Hippocampal formation (tissue), 2 donors: ENCODE measurements at places on chromosomes 4 and X.
A peak's percentile ranks its signal among the peaks of the same experiment; 100 is the strongest.

GRCh38 chr4:163693776-163694175, 199.3 kb downstream of the TMA16 start:
- no peak for DNase-seq

GRCh38 chr4:184745831-184746795, 12.2 kb upstream of the CENPU start:
- DNase-seq: peak; percentile 54

- no peak for DNase-seq
Measured at GRCh38 chr4:174365018-174365587, 81.4 kb downstream of the CEP44 start.

DNA sequence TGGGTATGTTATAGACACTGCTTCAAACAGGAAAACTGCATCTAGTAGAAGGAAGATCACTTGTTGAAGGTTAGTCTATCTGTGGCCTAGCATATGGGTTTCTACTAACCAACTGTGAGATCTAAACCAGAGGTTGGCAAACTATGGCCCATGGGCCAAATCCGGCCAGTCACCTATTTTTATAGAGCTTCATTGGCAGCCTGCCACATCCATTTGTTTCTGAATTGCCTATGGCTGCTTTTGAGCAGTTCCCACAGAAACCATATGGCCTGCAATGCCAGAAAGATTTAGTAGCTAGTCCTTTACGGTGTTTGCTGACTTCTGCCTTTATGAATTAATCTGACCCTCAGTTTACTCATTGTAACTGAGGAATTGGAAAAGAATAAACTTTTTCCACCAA, 71.1 kb downstream of the MID1 start:
- DNase-seq: no peak

GRCh38 chr4:174520660-174521059, 1.6 kb downstream of the HPGD start:
- no peak for DNase-seq

- DNase-seq: peak; percentile 41
Measured at GRCh38 chr4:87219632-87220093, 755 bp downstream of the KLHL8 start.

DNA sequence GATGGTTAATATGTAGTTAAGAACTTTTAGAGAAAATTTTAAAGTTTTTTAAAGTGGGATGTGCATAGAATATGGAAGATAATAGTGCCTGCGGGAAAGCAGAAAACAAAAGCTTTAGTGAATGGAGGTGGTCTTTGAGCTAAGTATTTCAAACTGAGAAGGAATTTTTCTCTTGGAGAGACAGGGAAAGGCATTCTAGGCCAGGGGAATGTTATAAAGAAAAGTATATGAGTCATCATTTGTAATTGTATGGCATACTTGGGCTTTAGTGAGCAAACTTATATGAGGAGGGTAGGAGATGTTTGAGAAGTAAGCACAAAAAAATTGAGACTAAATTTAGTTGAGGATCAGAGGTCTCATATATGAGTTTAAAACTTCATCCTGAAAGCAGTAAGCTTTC, 467.0 kb downstream of the PPARGC1A start:
- no peak for DNase-seq

DNA sequence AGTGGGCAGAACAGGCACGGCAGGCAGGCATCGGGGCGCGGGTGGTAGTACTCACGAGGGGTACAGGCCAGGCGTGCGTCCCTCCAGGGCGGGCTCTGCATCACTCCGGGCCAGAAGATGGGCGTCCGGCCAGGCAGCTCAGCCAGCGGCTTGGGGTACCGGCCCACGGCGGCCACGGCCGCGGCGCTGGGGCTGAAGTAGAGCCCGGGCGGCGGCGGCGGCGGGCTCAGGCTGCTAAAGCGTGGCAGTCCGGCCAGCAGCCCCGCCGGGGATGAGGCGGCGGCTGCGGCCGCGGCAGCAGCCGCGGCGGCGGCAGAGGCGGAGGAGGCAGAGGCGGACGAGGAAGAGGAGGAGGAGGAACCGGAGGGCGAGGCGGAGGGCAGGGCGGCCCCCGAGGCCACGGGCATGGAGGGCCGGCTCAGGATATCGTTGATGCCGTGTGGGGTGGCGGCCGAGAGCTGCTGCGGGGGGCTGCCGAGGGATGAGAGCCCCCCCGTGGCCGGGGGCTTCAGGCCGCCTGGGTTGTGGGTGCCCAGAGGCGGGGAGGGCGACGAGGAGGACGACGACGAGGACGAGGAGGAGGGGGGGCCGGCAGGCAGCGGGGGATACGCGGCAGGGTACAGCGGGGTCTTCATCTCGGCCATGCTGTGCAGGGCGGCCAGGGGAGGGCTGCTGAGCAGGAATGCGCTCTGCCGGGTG, 1.4 kb downstream of the NKX6-1 start:
- no peak for DNase-seq

GRCh38 chr4:15575966-15576365, 79.2 kb downstream of the FBXL5 start:
- DNase-seq: no peak

DNA sequence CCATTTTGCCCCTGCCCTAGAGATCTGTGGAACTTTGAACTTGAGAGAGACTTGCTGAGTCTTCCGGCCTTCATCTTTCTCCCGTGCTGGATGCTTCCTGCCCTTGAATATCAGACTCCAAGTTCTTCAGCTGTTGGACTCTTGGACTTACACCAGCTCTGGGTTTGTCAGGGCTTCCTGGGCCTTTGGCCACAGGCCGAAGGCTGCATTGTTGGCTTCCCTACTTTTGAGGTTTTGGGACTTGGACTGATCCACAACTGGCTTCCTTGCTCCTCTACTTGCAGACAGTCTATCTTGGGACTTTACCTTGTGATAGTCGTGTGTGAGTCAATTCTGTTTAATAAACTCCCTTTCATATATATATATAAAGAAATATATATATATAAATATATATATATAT, 1071.0 kb downstream of the ADGRL3 start:
- DNase-seq: no peak

DNA sequence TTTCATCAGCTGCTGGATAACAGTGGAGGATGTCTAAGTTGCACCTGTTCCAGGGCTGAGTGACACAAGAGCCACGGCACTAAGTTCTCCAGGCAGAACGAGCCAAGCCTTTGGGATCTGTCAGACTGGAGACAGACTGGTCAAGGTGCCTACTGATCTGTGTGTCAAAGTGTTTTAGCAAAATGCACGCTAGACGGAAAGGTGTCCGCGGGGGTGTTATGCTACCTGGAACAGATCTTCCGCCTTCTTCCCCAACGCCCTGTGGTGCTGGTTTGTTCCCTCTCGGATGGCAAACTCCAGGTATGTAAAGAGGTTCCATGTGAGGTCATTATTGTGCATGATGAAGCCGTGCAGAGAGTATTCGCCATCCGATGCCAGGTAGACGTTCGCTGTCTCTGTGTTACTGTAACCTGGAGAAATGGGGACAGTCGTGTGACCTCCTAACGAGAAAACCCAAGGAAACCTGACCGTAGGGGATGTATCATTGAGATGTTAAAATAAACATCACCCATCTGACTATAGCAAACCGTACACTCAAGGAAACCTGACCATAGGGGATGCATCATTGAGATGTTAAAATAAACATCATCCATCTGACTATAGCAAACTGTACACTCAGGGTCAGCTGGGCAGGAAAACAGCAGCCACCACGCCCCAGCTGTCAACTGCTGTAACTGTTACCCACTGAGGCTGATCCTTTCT, 29.7 kb upstream of the SLC25A6 start:
- no peak for DNase-seq

- no peak for DNase-seq
Measured at GRCh38 chr4:68536375-68536774, 39.7 kb downstream of the UGT2B17 start.

DNA sequence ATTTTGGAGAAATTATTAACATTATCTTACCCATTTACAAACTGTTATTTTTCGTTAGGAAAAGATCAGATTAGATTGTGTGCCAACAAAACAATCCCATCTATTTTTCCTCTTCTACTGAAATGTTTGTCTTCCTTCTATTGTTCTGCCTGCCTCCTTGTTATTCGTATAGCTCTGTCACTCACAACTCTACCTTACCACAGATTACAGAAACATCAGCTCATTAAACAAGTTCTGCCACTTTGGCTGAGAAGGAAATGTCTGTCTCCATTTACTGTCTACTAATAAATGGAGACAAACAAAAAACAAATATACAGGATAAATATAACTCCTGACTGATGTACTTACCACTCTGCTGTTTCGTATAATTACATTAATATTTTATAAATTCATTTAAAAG, 211.4 kb downstream of the ENOX2 start:
- no peak for DNase-seq

DNA sequence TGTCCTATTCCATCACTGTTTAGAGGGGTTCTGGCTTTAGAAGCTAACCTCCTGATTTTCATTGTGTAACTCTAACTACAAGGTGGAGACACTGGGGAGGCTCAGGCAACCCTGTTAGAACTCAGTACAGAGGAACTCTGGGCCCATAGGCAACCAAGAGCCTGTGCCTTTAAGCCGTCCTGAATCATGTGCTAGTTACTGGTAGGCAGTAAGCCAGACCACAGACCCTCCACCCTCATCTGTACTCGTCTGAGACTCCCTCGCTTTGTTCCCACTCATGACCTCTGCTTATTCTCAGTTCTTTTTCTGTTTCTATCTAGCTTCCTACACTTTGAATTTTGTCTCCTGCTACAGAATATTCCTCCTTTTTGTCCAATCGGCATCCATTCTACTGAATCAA, 31.4 kb downstream of the TBC1D1 start:
- no peak for DNase-seq

- no peak for DNase-seq
Measured at GRCh38 chrX:28880136-28880535, 292.9 kb downstream of the IL1RAPL1 start.

DNA sequence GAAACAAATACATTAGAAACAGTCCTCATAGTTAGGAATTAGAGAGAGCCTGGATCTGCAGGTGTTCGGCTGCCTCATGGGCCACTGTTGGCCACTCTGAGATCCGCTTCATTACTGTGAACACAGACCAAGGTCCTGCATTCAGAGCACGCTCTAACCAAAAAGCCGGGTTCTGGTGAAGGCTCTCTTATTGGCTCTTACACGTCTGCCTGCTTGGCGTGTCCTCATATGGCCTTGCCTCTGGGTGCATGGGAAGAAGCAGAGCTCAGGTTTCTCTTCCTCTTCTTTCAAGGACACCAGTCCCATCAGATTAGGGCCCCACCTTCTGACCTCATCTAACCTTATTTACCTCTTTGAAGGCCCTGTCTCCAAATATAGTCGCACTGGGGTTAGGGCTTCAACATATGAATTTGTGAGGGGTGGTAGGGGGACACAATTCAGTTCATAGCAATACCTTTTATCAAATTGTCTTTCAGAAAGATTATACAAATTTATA, 37.1 kb upstream of the ELF2 start:
- DNase-seq: no peak

- no peak for DNase-seq
Measured at GRCh38 chrX:115448146-115448545, 112.8 kb upstream of the PLS3 start.

DNA sequence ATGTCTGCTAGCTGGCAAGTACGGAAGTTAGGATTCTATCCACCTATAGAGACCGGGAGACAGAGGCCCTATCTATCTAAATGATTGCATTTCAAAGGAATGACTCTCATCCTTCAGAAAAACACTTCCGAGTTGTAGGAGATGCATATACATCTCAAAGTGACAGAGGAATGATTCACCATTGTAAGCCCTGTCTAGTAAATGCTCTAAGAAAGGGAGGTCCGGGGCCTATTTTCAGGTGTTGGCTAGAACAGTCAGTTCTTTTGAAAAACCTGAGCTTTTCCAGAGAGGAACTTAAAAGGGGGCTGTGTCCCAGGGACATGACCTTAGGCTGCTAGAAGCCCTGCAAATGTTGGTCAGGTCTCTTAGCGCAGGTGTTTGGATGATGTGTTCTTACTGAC, 262.9 kb upstream of the IL1RAPL1 start:
- DNase-seq: no peak

DNA sequence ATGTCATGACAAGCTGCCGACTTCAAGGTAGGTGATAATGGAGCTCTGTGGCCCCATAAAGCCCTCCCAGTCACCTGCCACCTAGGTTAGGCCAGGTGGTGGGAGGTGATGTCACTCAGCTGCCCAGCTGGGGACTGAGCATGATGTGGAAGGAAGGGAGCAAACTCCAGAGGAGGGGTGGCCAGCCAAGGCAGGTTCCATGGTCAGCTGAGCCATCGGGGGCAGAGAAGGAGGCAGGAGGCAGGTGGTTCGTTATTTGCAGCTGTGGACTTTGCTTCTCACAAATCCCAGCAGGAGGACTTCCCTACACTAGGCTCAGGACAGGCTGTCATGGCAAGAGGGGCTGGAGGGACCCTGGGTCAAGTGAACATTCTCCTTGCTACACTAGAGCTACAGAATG, 2.1 kb downstream of the CCDC120 start:
- DNase-seq: no peak

- DNase-seq: no peak
Measured at GRCh38 chr4:36053930-36054329, 190.4 kb downstream of the ARAP2 start.

- no peak for DNase-seq
Measured at GRCh38 chr4:188911199-188911598, 772.0 kb downstream of the TRIML1 start.

GRCh38 chrX:129642641-129643040, 12.1 kb downstream of the APLN start:
- DNase-seq: no peak

DNA sequence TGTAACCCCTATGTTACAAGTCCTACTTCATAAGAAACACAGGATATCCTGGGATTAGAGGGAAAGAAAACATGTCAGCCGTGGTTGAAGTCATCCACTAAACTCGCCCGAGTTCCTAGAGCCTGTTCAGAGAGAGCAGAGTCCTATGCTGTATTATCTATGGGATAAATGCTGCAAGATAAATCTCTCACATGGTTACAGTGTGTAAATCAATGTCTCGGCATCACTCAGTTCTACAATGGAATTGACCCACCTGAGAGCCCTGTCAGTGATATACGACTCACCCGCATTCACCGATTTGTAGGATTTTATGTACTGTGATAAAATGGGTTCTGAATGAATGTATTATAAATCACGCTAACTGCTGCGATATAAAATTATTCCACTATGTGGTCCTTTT, 127.8 kb upstream of the ANXA3 start:
- no peak for DNase-seq

DNA sequence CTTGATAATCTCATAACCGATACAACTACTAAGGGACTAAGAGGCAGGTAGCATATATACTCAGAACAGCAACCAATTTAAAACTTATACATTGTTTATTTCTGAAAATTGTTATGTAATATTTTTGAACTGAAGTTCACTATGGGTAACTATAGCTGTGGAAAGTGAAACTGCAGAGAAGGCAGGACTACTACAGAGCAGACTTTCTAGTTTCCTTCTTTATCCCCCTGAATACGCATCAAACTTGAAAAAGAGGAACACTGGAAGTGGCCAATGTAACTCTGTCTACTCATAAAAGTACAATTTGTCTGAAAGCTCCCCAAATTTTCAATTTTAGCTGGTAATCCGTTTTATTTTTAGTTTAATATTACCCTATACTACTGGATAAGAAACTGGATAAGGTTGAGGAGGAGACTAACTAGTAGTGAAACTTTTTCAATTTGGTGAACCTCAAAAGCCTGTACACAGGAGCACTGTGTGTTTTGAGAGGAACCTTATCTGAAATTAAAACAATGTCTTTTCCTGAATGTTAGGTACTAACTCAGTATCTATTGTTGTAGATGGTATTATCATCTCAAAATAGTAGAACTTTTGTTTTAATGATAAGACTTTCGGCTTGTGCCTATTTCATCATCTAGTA, 225.8 kb downstream of the GABRG1 start:
- no peak for DNase-seq

GRCh38 chr4:32440391-32440790, 1720.2 kb downstream of the PCDH7 start:
- DNase-seq: no peak
